ENCODE measurements at places on chromosomes 1 and 21. TPM values are rescaled to one million over a fixed set of nuclear protein-coding genes. Genes with fewer than 3 reads are reported as not detected.

- DNase-seq: no peak
Observed at GRCh38 chr1:21220815-21221214, 44.1 kb upstream of the EIF4G3 start.

DNA sequence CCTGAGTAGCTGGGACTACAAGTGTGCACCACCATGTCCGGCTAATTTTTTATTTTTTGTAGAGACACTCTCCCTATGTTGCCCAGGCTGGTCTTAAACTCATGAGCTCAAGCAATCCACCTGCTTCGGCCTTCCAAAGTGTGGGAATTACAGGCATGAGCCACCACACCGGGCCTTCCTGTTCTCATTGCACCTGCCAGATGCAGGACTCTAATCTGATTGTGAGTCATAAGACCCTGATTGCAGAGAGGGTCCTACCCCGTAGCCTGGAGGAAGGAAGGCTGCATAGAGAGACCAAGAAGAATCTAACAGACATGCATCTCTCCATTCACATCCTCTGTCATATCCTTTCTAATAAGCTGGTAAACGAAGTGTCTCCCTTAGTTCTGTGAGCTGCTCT is 19.5 kb upstream of the CGN start:
- no peak for DNase-seq

GRCh38 chr1:241972703-241973369 is 15.3 kb downstream of the BECN2 start:
- DNase-seq: no peak

- DNase-seq: no peak
Observed at GRCh38 chr21:38039369-38039768, 123.1 kb upstream of the KCNJ6 start.

DNA sequence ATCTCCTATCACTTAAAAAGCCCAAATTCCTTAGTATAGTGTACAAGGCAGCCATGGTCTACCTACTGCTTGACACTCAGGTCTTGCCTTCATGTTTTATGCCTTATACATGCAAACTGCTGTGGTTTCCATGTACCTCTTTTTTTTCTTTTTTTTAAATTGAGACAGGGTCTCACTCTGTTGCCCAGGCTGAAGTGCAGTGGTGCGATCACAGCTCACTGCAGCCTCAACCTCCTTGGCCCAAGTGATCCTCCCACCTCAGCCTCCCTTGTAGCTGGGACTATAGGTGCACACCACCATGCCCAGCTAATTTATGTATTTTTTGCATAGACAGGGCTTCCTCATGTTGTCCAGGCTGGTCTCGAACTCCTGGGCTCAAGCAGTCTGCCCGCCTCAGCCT is 8.0 kb downstream of the CD55 start:
- DNase-seq: no peak

GRCh38 chr1:170768929-170769328 is 105.0 kb downstream of the PRRX1 start:
- DNase-seq: no peak

The LYPD8 gene
- not detected for polyA plus RNA-seq

Data from right lung (tissue), 10 donors.